ENCODE measurements at places on chromosomes 1 and 21. TPM values are rescaled to one million over a fixed set of nuclear protein-coding genes. Genes with fewer than 3 reads are reported as not detected.

The FAM151A gene
- total RNA-seq = 0.26 TPM

The PRAMEF9 gene
- total RNA-seq = not detected

The GPR25 gene
- total RNA-seq = not detected

The OLIG2 gene
- total RNA-seq = 0.07 TPM

The ORC1 gene
- 23.6 TPM for total RNA-seq

The TOR3A gene
- 40.7 TPM for total RNA-seq

The SMYD2 gene
- total RNA-seq = 38.0 TPM

The OR2AK2 gene
- total RNA-seq = not detected

The SLC9C2 gene
- total RNA-seq = not detected

The ANGPTL3 gene
- not detected for total RNA-seq

The TMPRSS3 gene
- total RNA-seq = 0.14 TPM
